ENCODE measurements at places on chromosomes 7 and 10.

GRCh38 chr10:71666639-71667386 is 52.8 kb downstream of the C10orf105 start:
- DNase-seq = no peak

- peak; percentile 59 for DNase-seq
These were observed 52.8 kb downstream of the ARHGAP22 start for GRCh38 chr10:48551861-48552591.

GRCh38 chr10:17062493-17062892 is 67.1 kb downstream of the CUBN start:
- peak; percentile 78 for DNase-seq

DNA sequence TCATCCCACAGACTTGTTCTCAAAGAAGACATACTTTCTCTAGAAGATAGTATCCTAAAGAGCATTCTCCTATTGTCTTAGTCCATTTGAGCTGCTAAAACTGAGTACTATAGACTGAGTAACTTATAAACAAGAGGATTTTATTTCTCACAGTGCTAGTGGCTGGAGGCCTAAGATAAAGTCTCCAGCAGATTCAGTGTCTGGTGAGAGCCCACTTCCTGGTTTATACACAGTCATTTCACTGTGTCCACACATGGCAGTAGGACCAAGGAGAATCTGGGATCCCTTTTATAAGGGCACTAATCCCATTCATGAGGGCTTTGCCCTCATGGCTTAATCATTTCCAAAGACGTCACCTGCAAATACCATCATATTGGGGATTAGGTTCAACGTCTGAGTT is 68.7 kb downstream of the LRRC17 start:
- DNase-seq = no peak

GRCh38 chr10:132311338-132311939 is 3.7 kb upstream of the STK32C start:
- DNase-seq = no peak

DNA sequence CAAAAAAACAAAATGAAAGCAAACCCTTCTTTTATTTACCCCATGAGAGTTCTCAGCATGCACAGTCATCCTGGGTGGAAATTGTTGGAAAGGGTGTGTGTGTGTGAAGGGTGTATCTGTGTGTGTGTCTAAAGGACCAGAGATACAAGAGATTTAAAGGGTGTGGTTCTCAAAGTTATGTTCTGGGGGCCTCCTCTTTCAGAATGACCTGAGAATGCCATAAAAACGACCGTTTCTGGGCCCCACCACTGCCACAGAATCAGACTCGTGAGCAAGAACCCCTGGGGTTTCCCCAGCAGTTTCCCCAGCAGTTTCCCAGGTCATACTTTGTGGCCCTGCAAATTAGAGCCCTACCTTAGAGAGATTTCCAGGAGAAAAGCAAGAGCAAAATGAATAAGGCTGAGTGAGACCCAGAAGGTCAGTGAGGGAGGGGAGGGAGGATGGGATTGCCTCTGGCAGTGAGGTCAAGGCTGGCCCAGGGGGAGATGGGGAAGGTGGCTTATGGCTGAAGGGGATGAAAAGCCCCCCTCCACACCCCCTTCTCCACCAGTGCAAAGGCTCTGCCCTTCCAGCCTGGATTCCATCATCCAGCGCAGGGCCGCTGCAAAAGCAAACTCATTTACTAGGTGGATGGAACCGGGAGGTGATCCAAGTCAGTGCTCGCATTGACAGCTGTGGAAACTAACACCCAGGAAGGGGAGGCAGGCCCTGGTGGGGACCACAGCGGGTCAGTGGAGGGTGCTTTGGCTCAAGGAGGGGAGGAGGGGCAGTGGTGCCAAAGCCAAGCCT is 10.2 kb downstream of the PYROXD2 start:
- DNase-seq = no peak

DNA sequence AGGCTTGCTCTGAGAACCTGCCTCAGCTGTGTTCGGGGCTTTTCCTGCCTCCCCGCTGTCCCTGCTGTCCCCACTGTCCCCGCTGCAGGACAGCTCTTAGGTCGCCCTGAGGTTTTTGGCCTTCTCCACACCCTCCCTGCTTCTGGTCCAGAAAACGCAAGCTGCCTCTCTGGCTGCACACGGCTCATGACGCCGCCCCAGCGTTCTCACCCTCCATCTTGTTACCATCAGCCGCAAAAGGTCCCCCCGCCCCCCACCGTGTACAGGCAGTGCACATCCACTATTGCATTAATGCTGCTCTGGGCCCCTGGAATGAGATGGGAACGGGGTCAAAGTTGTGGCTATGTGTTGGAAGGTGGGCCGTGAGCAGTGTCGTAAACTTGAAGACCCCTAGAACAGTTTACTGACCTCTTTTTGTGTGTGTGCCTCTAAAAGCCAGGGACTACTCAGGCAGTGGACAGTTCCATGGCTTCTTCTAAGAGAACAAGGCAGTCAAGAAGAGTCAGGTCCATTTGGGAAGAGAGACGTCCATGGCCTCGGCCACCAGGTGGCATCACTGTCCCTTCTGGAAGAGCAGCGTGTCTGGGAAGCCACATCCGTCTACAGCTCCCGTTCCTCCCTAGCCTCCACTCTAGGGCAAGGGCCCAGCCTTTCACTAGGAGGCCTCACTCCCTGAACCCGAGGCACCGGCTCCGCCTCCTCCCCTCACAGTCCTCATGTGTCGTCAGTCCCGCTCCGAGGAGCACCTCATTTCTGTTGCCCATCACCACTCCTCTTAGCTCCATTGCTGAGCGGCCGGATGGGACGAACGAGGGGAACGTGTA is 38.5 kb upstream of the MKRN1 start:
- peak; percentile 95 for DNase-seq

DNA sequence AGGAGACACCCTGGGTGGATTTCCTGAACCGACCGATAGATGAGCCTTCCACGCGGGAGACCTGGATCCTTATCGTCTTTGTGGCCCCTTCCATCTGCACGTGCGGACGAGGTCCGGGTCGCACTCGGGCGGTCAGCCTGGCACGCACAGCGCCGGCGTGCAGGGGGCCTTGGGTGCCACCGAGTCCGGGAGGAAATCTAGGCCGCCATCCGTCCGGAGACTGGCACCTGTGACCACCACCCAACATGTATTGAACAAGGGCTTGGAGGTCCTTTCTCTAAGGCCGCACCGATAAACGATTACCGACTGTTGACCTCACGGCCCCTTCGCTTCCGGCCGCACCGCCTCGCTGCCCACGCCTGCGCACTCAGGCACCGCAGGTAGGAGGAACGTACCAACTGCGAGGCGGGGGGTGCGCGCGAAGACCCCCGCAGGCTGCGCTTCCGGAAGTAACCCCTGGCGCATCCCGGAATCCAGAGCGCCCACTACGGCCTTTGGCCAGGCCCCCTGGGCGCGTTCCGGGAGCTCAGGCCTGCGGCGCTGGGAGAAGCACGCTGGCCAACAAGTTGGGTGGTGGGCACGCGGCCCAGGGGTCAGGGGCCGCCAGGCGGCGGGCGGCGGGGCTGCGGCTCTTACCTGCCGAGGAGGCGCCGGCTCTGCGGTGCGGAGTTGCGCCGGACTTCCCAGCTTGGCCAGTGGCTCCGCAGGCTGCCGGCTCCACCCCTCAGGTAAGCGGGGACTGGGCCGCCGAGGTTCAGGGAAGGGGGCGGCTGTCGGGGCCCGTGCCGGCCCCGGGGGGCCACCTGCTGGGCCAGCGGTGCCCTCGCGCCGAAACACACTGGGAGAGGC is at the start of the genes ACTR3C and LRRC61:
TSS of gene ACTR3C (minus strand) at position 713 of the 849 bp plus-strand sequence. CDS start 28,249 bp downstream, outside the sequence.
TSS of gene LRRC61 (plus strand) at position 523 of the 849 bp plus-strand sequence. CDS start 13,507 bp downstream, outside the sequence.
- DNase-seq = peak; percentile 87

DNA sequence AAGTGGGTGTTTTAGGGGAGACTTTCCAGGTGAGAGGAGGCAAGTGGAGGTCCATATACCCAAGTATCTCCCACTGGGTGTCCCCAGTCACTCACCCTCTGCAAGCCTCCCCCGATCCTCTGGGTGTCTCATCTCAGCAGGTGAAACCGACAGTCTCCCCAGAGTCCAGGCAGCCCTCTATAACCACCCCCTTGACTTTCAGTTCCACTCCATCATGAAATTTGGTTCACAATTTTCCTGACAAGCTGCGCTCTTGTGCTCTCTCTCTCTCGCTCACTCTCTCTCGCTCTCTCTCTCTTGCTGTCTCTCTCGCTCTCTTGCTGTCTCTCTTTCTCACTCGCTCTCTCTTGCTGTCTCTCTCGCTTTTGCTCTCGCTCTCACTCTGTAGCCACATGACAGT is 8.1 kb upstream of the RABGEF1 start:
- no peak for DNase-seq

Measured in ACHN (cell line).